ENCODE measurements at places on chromosomes 16 and 17. TPM values are rescaled to one million over a fixed set of nuclear protein-coding genes. Genes with fewer than 3 reads are reported as not detected.

NPIPB2 gene
- 3.3 TPM for total RNA-seq

EFCAB3 gene
- total RNA-seq = not detected

DNA sequence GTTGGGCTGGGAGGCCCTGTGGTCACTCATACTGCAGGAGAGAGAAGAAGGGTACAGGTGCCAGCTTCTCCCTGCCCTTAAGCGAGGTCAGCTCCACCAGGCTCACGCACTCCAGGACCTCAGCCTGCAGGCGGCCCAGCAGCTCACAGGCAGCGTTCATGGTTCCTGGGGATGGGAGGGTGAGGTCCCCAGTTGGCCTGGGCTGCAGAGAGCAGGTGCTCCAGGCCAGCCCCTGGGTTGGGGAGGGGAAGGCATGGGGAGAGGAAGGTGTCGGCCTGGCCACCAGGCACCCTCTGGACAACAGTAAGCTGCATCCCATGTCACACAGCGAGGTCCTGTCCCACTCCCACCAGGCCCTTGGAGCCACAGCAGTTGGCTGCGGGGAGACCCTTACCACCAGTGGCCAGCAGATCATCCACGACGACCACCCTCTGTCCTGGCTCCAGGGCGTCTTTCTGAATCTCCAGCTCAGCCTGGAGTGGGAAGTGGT lies 2.0 kb downstream of the APRT start:
- DNase-seq = no peak

DNA sequence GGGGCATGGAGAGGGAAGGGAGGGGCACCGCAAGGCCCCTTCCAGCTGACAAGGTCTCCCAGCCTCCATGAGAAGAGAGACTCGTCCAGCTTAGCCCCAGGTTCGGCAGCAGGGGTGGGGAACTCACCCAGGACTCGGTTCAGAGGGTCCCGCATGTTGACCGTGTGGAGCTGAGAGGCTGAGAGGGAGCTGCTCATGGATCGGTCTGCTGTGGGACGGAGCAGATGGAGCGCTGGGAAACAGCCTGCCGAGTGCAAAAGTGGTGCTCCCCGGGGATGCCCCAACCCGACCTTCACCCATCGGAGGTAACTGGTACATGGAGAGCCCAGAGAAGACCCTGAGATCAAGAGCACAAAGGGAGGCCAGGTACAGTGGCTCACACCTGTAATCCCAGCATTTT lies 4.9 kb downstream of the CSF3 start:
- DNase-seq = no peak

GRCh38 chr17:1492249-1493206 lies at the start of gene MYO1C:
MYO1C (minus strand) TSS chr17:1492686; CDS start chr17:1492487, 199 bp downstream.
- DNase-seq = no peak

DNA sequence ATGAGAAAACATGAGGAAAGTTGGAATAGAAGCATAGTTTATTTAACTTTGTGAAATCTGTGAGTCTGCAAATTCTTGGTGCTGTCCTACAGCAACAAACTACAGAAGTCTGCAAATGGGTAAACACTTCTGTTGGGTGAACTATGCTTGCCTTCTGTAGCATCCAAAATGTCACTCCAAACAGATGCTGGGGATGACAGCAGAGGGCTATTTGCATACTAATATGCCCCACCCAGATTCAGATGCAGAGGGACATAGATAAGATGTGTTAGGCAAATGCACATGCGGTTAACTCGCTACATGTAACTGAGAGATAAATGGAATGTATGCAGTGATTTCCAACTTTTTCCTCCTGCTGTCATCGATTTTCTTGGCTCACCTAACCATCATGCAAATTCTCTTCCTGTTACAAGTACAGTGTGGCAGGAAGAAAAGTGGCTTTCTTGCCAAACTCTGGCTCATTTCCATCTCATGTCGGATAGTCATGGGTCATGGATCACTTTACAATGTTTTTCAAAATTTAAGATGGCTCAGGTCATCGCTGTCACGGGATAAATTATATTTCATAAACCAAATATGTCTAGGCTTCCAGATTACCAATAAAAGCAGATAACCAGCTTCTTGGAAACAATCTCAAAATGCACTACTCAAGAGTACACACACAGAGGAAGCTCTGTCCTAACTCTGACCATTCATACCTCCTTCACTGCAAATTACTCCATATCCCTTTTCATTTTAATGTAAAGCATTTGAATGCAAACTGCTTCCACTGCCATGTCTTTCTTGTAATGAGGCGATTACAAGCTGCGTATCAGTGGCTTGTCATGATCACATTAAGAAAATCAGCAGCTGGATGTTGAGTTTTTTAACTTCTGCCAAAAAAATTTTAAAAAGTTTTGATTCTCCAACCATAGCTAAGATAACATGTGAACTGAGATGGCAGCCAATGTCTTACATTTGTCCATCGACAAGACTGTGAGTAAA lies 47.7 kb downstream of the ADAMTS18 start:
- DNase-seq = peak; percentile 10

PHOSPHO1 gene
- total RNA-seq = 0.17 TPM

SMIM5 gene
- total RNA-seq = under 0.01 TPM

DNA sequence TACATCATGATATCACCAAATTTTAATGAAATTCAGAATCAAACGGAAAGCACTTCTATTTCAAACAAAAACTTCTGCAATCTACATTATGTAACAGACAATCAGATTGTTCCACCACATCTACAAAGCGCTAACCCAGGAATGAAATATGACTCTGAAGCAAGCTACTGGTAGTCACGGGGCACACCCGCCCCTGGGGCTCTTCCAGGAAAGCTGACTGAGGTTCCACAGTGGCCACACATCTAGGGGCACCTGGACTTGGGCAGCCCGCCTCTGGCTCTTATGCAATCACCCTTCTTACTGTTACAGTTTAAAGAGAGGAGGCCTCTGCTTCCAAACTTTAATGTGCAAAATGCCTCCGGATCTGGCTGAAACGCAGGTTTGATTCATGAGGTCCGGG lies 27.5 kb downstream of the ZCCHC14 start:
- peak; percentile 89 for DNase-seq

DNA sequence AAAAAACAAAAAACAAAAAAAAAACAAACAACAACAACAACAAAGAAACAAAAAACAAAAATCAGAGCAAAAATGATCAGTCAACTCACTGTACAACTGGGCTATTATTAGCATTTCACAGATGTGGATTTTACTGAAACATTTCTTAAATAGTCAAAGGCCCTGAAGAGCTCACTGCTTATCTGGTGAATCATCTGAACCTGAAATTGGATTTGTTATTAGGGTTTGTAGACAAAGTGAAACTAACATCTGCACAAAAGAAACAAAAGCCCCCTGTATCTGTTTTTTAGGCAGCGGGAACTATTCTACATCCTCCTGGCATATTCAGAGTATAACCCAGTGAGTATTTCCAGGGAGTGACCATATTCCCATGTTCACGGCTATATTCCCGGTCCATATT lies 32.6 kb upstream of the KSR1 start:
- DNase-seq = peak; percentile 5

DNA sequence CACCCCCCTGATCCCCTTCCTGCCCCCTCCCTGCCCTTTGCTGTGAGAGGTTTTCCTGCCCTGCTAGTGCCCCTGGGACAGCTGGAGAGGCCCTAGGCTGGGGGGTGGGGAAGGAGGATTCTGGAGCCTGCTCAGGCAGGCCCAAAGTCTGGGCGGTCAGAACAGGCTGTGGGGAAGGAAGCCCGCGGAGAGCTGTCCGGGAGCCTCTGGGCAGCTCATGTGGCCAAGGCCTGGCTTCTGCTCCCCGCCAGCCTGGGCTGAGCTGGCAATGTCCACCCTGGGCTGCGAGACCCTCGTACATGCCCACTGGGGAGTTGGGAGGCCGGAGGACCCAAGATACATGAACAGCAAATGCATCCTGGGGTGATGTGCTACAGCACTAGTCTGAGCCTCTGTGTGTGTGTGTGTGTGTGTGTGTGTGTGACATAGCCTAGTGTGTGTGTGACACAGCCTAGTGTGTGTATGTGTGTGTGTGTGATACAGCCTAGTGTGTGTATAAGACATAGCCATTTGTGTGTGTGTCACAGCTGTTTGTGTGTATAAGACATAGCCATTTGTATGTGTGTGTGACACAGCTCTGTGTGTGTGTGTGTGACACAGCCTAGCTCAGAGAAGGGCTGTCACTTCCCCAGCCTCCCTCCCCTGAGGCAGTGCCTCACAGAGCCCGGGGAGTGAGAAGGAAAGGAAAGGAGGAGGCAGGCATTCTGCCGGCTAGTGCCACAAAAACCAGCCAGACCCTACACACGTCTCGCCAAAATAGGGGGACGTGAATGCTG lies 201.4 kb upstream of the CIBAR2 start:
- DNase-seq = no peak

DNA sequence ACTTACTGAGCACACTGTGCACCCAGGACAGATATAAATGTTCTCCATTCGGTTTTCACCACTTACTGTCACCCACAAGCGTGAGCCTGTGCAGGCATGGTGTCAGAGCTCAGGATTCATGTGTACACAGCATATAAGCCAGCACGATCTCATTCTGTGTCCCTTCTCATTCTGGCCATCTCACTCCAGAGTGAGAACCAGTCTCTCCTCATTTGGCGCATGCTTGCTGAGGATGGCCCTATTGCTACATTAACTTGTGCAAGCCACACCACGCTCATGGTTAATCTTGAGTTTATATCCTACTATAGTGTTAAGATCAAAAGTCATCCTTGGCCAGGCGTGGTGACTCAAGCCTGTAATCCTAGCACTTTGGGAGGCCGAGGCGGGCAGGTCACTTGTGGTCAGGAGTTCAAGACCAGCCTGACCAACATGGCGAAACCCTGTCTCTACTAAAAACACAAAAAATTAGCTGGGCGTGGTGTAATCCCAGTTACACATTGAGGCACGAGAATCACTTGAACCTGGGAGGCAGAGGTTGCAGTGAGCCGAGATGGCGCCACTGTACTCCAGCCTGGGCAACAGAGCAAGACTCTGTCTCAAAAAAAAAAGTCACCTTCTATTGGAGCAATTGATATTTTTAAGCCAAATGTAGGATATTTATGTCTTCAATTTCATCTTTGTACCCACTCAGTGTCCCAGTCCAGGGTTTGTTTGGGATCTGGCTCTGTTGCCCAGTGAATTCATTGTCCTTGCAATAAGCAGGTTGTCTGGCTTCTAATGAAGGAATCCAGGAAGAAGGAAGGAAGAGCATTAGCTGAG lies 20.9 kb downstream of the SOCS1 start:
- peak; percentile 69 for DNase-seq

- DNase-seq = no peak
Measured at GRCh38 chr17:13044572-13045065, 26.8 kb upstream of the ELAC2 start.

DNA sequence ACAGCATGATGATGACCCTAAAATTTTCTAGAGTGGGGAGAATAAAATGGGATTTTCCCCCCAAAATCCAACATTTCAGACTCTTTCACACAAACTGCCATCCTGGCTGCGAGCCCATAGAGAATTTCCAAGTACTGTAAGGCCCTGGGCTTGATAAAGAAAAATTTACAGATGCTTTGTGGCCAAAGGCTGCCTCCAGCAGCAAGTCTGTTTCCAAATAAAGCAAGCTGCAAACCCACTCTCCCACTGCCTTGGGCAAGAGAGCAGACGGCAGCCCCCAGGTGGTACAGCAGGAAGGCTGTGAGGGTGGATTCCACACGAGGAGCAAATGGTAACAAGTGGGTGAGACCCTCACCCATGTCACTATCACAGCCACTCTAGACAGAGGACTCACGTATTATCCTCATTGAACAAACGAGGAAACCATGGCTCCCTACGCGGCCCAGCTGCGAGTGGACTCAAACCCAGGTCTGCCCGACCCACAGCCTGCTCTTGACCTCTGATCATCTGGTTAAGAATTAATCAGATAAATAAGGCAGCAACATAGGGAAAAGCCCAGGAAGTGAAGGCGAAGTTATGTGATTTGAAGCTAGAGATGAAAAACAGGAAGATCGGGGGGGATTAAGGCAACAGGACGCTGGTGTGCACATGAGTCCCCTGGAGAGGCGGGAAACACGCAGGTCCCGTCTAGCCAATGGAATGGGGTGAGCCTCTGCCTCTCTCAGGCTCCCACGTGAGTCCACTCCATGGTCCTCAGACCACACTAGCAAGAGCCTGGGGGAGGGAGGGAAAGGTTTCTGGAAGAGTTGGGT lies 37.4 kb downstream of the AXIN2 start:
- peak; percentile 15 for DNase-seq

DNA sequence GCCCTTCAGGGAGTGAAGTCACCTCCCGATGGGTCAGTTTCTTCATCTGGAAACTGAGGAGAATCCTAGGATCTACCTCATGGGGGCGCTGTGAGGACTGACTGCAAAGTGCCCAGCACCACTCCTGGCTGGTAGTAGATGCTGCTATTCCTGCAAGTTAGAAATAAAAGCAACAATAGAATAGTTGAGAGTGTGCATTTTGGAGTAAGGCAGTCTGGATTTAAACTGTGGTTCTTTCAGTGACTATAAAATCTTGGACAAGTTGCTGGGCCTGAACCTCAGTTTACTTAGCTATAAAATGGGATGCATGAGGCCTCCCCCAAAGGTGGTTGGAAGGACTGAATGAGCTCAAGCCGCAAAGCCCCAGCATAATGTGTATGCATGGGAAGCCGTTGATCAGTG lies 70.6 kb downstream of the CYB5B start:
- DNase-seq = no peak

KRTAP2-1 gene
- total RNA-seq = not detected

- no peak for DNase-seq
Measured at GRCh38 chr16:62545039-62545438, 508.8 kb upstream of the CDH8 start.

SOX8 gene
- total RNA-seq = under 0.01 TPM

GRCh38 chr16:87492291-87492630 lies 563 bp downstream of the ZCCHC14 start:
- no peak for DNase-seq

- DNase-seq = no peak
Measured at GRCh38 chr17:34451313-34451712, 88.3 kb upstream of the CCL1 start.

DNA sequence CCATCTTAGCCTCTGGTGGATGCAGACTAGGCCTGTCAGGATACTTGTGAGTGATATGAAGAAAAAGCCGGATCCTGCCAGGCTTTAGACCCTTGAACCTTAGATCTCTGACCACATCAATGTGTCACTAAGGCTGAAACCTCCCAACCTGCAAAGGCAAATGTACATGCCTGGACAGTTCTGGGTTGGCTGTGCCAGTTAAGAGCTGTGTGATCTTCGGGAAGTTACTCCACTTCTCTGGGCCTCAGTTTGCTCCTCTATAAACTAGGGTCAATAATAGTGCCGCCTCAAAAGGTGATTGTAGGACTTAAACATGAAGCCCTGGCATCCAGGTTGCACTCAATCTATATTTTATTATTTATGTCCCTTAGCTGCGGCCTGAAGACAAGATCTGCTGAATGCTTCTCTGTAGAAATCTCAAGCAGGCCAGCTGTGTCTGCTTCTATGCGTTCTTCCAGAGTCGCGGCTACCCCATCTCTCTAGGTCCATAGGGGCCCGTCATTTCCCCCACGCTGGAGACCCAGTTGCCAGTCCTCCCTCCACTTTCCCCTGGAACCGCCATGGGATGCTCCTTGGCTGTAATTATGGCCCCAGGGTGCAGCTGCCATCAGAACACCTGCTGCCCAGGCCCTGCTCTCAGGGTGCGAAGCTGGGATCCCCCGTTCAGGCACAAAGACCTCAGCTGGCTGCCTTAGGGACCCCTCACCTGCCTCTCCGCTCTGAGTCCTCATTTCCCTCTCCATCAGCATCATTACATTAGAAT lies 50.2 kb downstream of the AKAP1 start:
- DNase-seq = no peak

GRCh38 chr16:53741546-53741945 lies 37.6 kb downstream of the FTO start:
- DNase-seq = no peak

TMEM235 gene
- total RNA-seq = not detected

- no peak for DNase-seq
Measured at GRCh38 chr16:80739523-80739922, 64.9 kb downstream of the CDYL2 start.

GRCh38 chr17:13046361-13046760 lies 28.5 kb upstream of the ELAC2 start:
- DNase-seq = no peak

SLC7A6OS gene
- 16.4 TPM for total RNA-seq
